RCC 7860 (cell line): ENCODE measurements at places on chromosomes 5 and 9.
A peak's percentile ranks its signal among the peaks of the same experiment; 100 is the strongest.

DNA sequence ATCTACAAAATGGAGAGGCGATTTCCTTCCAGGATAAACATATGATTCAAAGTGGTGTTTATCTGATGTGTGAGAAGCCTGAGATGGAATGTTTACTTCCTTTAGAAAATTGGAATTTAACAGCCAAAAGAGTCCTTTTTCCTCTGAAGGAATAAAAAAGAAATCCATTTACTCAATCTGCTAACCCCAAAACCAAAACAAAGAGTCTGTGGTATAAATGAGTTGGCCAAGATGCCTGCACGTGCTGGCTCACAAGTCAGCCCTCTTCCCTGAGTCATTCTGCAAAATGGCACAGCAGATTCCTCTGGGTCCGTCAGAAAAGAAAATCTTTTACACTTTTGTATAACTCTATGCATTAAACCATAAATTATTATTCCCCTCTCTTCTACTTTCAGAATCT is 60.8 kb downstream of the EBF1 start:
- no peak for DNase-seq

- DNase-seq: no peak
Measured at GRCh38 chr5:1832511-1833250, 31.5 kb downstream of the NDUFS6 start.

DNA sequence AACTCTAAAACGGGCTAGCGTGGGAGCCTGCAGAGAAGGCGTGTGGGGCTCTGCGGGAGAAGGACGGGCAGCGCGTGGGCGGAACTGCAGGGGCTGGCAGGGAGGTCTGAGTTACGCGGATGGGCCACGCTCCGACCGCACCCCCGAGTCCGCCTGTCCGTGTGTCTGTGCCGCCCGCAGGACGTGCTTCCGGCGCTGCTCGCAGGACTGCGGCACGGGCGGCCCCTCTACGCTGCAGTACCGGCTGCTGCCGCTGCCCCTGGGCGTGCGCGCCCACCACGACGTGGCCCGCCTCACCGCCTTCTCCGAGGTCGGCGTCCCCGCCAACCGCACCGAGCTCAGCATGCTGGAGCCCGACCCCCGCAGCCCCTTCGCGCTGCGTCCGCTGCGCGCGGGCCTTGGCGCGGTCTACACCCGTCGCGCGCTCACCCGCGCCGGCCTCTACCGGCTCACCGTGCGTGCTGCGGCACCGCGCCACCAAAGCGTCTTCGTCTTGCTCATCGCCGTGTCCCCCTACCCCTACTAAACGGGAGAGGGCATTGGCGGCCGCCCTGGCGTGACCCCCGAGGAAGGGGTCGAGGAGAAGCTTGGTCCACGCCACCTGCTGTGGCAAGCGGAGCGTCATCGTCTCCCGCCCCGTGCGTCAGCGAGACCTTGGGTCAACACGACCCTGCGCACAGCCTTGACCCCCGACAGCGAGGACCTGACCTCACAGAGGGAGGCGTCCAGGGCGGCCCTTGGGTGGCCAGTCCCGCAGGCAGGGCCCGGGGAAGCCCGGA is 11.4 kb upstream of the ASS1 start:
- DNase-seq: no peak

DNA sequence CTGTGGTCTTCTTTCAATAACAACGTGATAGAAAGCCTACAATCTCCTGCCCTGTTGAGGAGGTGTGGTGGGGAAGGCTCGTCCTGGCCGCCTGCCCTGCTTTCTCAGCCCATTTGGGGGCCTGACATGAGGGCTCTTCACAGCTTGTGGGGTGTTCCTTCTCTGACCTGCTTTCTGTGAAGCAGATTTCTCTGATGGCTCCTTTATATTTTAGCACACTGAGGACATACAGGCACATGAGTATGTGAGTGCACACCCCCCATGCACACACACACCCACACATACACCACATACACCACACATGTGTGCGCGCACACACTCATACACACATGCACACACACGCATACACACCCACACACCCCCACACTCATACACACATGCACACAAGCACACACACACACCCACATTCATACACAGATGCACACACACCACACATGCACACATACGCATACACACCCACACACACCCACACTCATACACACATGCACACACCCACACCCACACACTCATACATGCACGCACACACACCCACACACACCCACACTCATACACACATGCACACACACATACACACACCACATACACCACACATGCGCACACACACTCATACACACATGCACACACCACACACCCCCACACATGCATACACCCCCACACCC is 117.5 kb downstream of the COL5A1 start:
- DNase-seq: no peak

DNA sequence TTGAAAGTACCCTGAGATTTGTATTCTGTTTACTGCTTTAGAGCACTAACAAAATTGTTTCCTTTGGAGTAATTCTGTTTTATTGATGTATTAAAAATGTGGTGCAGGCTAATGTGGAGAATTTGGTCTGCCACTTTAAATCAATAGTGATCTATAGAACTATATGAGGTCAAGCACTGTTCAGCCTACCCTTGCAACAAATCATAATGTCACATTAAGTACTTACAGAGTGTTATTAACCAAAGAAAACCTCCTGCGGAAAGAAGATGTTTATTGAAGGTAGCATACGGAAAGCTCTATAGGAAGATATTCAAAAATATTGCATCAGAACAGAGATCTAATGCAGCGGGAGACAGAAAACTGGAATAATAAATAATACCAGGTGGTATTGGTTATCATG is 865.0 kb upstream of the TYRP1 start:
- DNase-seq: no peak

- no peak for DNase-seq
Measured at GRCh38 chr5:21823588-21823987, 1029.6 kb downstream of the CDH12 start.

DNA sequence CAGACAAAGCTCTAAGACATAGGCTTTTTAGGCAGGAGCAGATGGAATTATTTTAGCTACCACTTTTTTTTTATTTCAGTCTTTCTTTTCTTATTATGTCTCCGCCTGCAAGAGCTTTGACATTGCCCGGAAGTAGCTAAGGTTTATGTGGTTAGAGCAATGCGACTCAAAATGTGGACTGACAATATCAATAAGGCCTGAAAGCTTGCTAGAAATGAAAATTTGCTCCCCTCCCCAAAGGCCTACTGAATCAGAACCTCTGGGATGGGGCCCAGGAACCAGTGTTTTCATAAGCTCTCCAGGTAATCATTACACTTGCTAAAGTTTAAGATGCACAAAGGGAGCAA is 81.3 kb downstream of the SUSD1 start:
- DNase-seq: no peak

DNA sequence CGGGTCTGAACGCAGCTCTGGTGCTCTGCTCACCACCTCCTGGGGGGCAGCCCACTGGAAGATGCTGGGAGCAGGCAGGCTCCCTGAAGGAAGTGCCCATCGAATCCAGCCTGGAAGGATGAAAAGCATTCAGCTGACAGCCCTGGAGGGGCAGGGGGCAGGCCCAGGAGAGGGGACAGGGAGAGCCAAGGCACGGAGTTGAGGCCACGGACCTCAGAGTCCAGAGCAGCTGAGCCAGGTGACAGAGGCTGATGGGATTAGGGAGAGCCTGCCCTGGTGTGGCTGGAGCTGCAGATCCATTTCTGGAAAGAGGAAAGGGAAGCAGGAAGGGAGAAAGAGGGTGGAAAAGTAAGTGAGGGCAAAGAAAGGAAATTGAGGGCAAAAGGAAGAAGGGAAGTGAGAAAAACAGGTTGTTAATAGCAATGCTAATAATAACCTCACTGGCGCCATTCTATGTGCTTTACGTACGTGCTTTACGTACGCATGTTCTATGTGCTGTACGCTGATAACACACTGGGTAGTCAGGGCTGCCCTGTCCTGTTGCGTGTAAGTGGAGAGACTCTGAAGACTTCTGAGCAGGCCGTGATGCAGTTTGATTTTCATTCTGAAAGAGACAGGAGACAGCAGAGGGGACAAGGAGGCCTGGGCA is 52.6 kb downstream of the LMX1B start:
- no peak for DNase-seq

GRCh38 chr9:95004411-95005277 is 278.1 kb downstream of the AOPEP start:
- peak; percentile 37 for DNase-seq
